ENCODE measurements at places on chromosomes 16 and 17. TPM values are rescaled to one million over a fixed set of nuclear protein-coding genes. Genes with fewer than 3 reads are reported as not detected.

DNA sequence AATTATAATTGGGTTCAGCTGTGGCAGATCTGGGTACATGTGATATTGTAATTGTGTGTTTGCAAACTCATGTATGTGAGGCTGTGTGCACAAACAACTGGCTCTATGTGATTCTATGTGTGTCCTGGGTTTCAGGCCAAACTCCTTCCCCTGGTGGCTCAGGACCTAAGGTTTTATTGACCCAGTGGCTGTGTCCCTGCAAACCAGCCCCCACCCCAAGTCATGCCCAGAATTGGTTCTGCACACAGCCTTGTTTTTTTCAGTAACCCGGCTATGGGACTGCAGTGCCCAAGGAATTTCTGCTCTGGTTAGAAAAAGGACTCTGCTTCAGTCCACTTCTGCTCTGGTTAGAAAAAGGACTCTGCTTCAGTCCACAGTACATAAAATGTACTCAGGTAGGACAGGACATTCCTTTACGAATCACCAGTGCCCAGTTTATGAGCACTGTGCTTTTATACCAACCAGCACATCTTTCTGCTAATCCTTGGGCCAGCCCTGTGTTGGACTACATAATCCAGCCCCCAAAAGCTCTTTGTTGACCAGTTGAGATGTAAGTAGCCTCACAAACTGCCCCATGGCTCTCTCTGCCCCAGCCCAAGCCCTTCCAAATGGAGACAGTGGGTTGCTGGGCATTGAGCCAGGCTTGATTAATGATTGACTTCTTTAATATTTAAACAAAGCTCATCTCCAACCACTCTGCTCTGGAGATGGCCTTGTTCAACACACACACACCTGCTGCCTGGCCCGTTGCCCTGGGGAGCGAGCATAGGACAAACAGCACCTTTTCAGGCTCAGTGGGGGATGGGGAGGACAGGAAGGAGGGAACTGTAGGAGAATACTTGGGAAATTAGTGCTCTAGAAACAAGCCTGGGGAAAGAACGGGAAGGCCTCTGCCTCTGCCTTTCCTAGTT is 2.9 kb upstream of the KCNH6 start:
- no peaks in the 10 kb centered on the region for H3K36me3 ChIP-seq
- DNase-seq, result no peak
- H3K4me1 ChIP-seq, result no peaks in the 10 kb centered on the region
- no peak overlapping the region for H3K27ac ChIP-seq

KLHL11 gene
- 14.5 TPM for total RNA-seq

DNA sequence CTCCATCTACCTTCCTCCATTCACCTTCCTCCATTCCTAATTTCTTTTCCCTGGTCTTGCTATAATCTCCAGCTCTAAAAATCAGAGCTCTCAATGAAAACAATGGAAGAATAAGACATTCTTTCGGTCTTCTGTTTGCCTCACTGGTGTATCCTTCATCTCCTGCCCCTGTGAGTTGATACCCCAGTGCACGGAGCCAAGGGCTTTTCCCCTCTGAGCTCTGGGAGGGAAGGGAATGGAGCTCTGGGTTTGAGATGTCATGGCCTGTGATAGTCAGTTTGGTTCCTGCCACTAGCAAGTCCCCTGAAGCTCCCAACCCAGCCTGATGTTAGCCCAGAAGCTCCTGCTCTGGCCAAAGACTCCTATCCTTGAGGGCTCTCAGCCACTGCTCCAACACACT is 36.6 kb upstream of the DNAH9 start:
- peaks cover 17% of the 10 kb centered on the region for H3K27me3 ChIP-seq
- no peak for DNase-seq
- no peaks in the 10 kb centered on the region for H3K4me1 ChIP-seq
- H3K4me3 ChIP-seq, result no peak overlapping the region
- no peak overlapping the region for H3K27ac ChIP-seq
- no peaks in the 10 kb centered on the region for H3K36me3 ChIP-seq

DNA sequence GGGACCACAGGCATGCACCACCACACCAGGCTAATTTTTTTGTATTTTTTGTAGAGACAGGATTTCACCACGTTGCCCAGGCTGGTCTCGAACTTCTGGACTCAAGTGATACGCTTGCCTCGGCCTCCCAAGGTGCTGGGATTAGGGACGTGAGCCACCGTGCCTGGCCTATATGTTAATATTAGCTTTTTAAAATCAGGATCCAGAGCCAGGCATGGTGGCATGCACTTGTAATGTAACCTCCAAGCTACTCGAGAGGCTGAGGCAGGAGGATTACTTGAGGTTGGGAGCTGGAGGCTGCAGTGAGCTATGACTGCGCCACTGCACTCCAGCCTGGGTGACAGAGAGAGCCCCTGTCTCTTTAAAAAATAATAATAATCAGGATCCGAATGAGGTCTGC is 8.5 kb upstream of the ADCY7 start:
- H3K4me1 ChIP-seq, result no peaks in the 10 kb centered on the region
- H3K36me3 ChIP-seq, result no peaks in the 10 kb centered on the region
- H3K4me3 ChIP-seq, result no peak overlapping the region
- DNase-seq, result no peak
- no peaks in the 10 kb centered on the region for H3K27me3 ChIP-seq
